ENCODE measurements at places on chromosomes 5 and 9. TPM values are rescaled to one million over a fixed set of nuclear protein-coding genes. Genes with fewer than 3 reads are reported as not detected.

The DNAJA1 gene
- total RNA-seq: 118 TPM

DNA sequence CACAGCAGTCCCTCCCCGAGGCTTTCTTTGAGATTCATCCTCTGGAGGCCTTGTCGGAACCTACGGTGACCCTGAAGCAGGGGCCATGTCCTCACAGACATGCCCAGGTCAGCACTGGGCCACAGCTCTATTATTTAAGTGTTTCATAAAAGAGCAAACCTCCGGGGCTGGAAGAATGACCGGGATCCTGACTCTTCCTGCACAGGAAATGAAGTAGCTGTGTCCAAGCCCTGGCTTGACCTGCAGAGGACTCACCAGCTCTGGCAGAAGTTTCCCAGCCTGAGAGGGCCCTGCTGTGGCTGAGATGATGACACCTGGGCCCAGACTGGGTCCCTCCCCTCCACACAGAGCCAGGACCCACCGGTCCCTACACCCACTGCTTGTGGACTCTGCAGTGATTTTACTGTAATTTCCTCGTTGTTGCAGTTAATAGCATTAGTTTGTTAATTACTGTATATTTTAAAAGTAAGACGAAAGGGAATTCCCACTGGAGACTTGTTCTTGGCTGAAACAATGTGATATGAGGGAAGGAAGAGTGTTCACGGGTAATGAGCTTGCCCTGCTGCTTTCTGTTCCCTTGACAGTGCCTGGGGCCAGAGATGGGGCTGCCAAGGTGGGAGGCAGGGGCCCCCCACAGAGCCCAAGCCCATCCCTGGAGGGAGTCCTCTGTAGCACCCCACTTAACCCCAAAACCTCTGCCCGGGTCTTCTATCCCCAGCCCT is 72.2 kb downstream of the PCDH1 start:
- H3K4me1 ChIP-seq: peaks cover 12% of the 10 kb centered on the region
- H3K27me3 ChIP-seq: no peaks in the 10 kb centered on the region
- DNase-seq: no peak
- no peak overlapping the region for H3K4me3 ChIP-seq
- peak overlapping the region; percentile 38 for H3K27ac ChIP-seq

DNA sequence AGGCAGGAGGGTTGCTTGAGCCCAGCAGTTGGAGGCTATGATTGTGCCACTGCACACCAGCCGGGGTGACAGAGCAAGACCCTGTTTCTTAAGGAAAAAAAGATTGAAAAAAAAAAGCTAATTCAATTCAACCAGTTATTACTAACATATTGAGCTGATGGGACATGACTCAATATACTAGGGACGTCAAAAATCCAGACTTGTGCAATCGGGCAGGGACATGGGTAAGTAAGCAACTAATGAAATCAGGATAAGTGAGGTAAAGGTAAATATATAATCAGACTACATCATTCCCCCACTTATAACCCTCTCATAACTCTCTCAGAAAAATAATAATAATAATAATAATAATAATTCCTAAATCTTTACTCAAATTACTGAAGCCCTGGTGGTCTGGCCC is 975 bp upstream of the HAVCR1 start:
- H3K27me3 ChIP-seq: no peaks in the 10 kb centered on the region
- DNase-seq: no peak
- H3K4me3 ChIP-seq: no peak overlapping the region
- H3K27ac ChIP-seq: no peak overlapping the region
- H3K4me1 ChIP-seq: no peaks in the 10 kb centered on the region
- H3K36me3 ChIP-seq: no peaks in the 10 kb centered on the region

DNA sequence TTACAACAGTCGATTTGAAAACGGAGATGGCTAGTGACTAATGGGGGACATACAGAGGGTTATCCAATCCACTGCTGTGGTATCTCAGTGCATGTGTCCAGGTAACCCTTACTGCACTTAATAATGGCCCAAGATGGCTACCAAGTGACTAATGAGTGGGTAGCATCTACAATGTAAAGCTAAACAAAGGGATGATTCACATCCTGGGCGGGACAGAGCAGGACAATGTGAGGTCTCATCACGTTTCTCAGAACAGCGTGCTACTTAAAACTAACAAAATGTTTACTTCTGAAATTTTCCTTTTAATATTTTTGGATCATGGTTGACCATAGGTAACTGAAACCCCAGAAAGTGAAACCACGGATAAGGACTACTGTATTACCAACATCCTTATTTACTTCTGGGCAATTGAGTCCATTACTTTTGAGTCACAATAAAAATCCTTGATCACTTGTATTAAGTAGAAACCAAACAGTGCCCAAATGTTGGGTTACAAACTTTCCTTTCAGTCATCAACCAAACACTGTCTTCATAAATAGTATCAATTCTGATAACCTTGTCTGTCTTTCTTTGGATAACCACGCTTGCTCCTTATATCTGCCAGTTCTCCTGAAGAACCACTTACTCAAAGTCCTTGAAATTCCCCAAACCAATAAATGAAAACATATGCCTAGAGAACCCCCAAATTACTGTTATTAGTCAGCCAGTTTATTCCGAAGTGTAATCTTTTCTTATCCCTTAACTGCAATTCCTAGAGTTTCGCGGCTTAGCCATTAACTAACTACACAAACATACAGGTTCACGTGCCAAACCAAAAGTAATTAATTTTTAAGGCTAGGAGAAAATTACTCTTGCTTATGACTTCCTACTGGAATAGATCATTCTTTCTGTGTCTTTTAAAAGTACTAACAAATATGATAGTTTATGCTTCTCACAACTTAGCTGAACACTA is 59.7 kb downstream of the ELL2 start:
- no peak overlapping the region for H3K27ac ChIP-seq
- H3K27me3 ChIP-seq: no peaks in the 10 kb centered on the region
- DNase-seq: no peak
- H3K4me3 ChIP-seq: no peak overlapping the region
- H3K36me3 ChIP-seq: peaks cover 11% of the 10 kb centered on the region
- H3K4me1 ChIP-seq: no peaks in the 10 kb centered on the region

DNA sequence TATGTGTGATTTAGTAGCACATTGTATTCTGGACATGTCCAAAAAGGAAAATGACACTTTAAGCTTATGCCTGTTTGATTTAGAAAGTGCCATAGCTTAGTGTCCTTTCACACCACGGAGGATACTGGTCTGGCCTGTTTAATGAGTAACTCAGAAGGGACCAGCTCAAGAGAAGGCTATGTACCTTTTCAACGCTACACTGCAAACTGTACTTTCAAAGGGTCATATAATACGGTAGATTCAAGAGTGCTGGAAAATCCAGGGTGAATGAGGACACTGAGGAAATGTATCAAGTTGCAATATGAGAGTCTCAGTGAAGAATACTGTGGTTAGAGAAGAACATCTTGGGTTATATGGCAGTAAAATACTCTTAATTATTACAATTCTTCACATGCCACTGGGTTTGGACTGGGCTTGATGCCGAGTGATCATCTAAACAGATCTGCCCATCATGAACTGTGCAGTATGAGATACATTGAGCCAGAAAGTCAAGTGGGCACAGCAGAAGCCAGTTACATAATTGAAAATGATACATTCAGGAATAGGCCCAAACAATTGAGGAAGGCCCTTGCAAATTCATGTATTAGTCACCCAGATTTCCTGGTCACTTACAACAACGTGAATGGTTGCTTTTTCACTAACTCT is 1211.5 kb upstream of the CDH9 start:
- no peak overlapping the region for H3K4me3 ChIP-seq
- no peaks in the 10 kb centered on the region for H3K36me3 ChIP-seq
- no peaks in the 10 kb centered on the region for H3K4me1 ChIP-seq
- H3K27me3 ChIP-seq: no peaks in the 10 kb centered on the region
- no peak for DNase-seq
- H3K27ac ChIP-seq: no peak overlapping the region

The LRRC19 gene
- total RNA-seq: not detected

DNA sequence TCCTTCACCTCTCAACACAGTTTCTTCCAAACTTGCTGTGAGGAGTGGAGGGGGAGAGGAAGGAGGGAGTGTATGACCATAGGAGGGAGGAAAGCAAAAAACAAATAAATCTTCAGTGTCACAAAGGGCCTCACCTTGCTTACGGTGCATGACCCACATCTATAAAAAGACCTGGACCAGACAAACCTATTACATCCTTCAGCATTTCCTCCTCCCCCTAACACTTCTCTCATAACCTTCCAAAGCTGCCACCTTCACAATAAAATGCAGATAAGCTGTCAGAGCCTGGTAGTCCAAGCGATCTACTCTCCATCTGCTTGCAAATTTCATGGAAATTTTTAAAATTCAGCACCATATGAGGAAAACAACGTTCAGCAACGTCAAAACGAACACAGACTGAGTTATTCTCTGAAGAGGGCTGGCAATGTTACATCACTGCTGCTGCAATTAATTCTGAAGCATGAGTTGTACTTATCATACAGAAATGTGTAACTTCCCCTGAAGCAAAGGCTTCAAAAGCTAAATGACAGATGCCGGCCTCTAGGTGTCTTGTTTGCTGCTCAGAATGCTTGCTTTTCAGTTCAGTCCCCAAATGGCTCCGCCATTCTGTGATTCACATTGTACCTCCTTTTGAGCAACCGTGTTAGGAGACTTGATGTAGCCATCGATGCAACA is 62.9 kb downstream of the EFNA5 start:
- H3K36me3 ChIP-seq: no peaks in the 10 kb centered on the region
- H3K4me3 ChIP-seq: no peak overlapping the region
- H3K27ac ChIP-seq: no peak overlapping the region

GRCh38 chr9:114681594-114682332 is at the start of gene TEX48:
Gene TEX48, minus strand, starts transcription at chr9:114682192. Its CDS starts 10,469 bp downstream, at chr9:114671723.
- H3K4me3 ChIP-seq: no peak within 1 kb of the TSS
- peaks cover 11% of the 10 kb centered on the region for H3K4me1 ChIP-seq
- no peaks in the 10 kb centered on the region for H3K36me3 ChIP-seq
- no peak within 1 kb of the TSS for H3K27ac ChIP-seq
- no peaks in the 10 kb centered on the region for H3K27me3 ChIP-seq
- DNase-seq: peak; percentile 35

- H3K4me3 ChIP-seq: no peak overlapping the region
- H3K27me3 ChIP-seq: no peaks in the 10 kb centered on the region
- peaks cover 86% of the 10 kb centered on the region for H3K4me1 ChIP-seq
- H3K27ac ChIP-seq: peak overlapping the region; percentile 54
- H3K36me3 ChIP-seq: peaks cover 14% of the 10 kb centered on the region
Observed at GRCh38 chr9:94173632-94174031, 85.5 kb upstream of the ZNF169 start.

DNA sequence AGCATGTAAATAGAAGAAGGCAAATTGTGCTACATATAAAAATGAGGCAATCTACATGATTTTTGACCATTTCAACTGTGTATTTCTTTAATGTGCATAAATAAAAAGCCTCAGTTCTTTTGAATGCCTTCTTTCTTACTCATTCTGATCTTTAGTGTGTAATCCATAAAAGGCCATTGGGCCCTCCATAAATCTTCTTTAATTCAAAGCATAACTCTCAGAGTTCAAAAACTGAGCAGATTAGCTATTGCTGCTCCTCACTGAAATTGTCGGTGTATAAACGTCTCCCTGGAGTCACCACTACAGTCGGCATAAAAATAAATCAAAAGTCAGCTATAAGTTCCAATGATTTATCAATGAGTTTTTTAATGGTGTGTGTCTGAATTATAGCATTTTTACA is 45.3 kb upstream of the ADAMTSL1 start:
- H3K4me1 ChIP-seq: peaks cover 7% of the 10 kb centered on the region
- H3K27ac ChIP-seq: no peak overlapping the region
- H3K36me3 ChIP-seq: no peaks in the 10 kb centered on the region
- DNase-seq: no peak
- H3K4me3 ChIP-seq: no peak overlapping the region

DNA sequence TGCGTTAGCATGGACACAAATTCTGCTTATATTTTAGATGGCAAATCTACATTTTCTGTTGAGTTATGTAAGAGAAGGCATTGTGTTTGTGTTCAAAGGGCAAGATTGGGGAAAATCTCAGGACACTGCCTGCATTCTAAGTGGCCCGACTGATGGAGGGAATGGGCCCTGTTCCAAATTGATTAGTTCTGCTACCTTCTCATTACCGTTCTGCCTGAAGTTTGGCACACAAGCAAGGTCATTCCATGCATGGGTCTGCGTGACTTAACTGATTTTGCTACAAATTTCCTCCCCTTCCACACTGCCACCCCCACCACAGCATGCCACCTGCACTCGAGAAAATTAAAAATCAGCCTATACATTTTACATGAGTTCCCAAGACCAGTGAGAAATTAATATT is 409.9 kb downstream of the BRINP1 start:
- peaks cover 14% of the 10 kb centered on the region for H3K4me1 ChIP-seq
- H3K36me3 ChIP-seq: no peaks in the 10 kb centered on the region
- H3K27me3 ChIP-seq: no peaks in the 10 kb centered on the region

The DOCK8 gene
- total RNA-seq: 19.5 TPM

DNA sequence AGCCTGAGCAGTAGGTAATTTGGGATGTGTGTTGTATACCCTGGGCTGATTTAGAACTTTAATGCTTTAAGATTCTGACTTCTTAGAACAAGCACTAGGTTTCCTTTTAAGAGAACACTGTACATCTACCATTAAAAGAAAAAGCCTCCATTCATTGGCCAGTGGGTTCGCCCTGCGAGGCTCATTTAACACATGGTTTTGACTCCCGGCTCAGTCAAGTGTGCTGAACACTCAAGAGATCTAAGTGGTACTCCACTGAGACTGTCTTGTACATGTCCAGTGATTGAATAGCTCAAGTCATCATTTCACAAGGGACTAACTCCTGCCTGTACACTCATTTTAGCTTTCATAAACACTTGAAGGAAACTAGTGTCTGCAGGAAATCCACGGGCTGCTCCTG is 3.9 kb downstream of the FUBP3 start:
- no peaks in the 10 kb centered on the region for H3K36me3 ChIP-seq
- H3K27me3 ChIP-seq: no peaks in the 10 kb centered on the region
- peak overlapping the region; percentile 37 for H3K27ac ChIP-seq
- H3K4me3 ChIP-seq: no peak overlapping the region

DNA sequence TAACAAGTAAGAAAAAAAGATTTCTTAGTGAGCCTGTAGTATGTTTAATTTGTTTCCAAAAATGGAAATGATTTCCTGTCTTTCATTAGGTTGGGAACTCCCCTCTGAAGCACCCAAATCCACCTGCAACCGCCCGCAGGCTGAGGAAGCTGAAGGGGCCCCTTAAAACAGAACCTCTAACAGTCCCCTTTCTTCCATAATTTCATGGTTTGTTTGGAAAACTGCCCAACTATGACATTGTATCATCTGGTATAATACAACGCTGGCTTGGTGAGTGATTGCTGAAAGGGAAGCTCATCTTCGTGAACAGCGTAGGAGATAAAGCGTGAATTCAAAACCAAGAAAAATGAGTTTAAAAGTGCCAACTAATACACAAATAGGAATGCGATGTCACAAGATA is 215.5 kb downstream of the FSTL4 start:
- no peak for DNase-seq
- no peak overlapping the region for H3K27ac ChIP-seq
- no peak overlapping the region for H3K4me3 ChIP-seq
- H3K27me3 ChIP-seq: no peaks in the 10 kb centered on the region
